ENCODE measurements at places on chromosomes 4 and X.
A peak's percentile ranks its signal among the peaks of the same experiment; 100 is the strongest.

- peak; percentile 43 for DNase-seq
Measured at GRCh38 chr4:184471881-184472613, 2.3 kb downstream of the IRF2 start.

DNA sequence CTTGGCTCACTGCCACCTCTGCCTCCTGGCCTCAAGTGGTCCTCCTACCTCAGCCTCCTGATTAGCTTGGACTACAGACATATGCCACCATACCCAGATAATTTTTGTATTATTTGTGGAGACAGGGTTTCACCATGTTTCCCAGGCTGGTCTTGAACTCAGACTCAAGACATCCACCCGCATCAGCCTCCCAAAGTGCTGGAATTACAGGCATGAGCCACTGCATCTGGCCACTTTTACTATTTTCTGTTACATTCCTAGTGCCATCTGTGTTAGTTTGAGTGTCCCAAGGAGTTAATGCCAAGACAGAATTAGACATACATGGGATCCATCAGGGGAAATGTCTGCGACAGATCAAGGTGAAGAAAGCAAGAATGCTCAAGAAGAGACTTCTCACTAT lies 288.2 kb upstream of the CTSO start:
- DNase-seq, result no peak

GRCh38 chr4:185782523-185782922 lies 29.5 kb downstream of the SORBS2 start:
- DNase-seq, result no peak

- no peak for DNase-seq
Measured at GRCh38 chr4:184361443-184361842, 112.9 kb downstream of the IRF2 start.

DNA sequence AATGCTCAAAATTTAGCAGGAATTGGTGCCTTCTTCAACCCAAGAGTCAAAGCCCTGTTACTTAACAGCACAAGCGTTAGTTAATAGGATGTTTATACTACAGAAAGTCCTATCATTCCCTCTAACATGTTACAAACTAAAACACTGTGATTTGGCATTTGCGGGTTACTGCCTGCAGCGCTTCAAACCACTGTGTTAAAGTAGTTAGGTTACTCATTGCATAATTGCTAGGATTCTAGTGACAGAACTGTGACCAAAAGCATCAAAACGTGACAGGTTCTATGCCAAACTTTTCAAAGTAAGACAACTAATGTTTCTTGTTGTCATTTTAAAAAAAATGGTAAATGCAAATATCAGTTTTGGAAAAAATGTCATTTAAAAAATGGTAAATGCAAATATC lies 442.8 kb upstream of the ZFP42 start:
- no peak for DNase-seq

DNA sequence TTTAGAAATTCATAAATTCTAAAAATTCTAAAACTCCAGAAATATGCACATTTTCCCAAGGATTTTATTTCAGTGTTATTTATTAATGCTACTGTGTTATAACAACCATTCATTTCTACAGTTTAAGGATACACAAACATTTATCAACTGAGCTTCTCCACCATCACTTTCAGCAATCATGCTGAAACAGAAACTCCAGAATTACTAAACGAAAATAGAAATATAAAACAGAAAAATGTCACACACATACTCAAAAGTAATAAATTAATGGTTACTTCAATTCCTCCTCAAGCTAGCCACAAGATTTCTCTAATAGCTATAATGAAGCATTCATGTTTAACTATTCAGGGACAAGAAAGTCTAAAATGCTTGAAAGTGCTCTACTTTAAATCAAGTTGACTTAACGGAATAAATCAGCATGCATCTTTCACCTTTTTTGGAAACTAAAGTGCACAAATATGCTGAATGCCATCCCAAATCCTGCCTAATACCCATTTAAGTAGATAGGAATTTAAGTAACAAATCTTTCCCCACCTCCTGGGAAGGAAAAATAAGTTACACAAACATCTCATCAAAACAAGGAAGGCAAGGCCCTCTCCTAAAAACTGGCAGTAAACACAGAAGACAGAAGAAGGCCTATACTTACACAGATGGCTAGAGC lies 563 bp downstream of the FAM13A start:
- DNase-seq, result no peak

- no peak for DNase-seq
Measured at GRCh38 chr4:84916227-84916626, 50.3 kb downstream of the WDFY3 start.

DNA sequence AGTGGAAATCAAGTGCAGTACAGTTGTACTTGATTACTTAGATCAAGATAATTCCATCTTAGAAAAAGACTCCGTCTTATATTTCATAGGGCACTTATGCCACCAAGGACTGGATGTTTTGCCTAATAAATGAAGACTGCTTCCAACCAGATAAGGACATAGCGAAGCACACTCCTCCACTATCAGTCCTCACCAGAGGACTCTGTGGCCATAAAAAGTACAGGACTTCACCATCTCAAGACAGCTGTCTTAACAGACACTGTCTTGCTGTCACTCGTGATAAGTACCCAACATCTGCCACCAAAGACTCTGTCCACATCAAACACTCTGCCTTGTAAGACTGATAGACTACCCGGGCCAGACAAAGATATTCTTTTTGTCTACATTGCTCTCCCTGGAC lies 352.0 kb downstream of the TRAM1L1 start:
- no peak for DNase-seq

DNA sequence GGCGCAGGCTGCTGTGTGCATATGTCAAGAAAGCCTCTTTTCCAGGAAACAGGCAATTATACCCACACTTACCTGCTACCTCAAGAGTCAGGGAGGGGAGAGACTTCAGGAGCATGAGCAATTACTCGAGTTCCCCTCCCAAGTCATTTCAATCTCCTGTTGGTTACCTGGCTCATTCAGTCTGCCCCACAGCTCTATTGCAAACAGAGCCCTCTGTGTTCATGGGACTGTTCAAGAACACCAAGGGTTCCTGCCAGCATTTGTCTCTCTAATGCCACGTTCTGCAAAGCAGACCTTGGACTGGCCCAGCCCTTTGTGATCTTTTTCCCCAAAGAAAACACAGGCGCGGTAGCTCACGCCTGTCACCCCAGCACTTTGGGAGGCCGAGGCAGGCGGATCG lies 274.6 kb downstream of the DHRSX start:
- DNase-seq, result no peak

DNA sequence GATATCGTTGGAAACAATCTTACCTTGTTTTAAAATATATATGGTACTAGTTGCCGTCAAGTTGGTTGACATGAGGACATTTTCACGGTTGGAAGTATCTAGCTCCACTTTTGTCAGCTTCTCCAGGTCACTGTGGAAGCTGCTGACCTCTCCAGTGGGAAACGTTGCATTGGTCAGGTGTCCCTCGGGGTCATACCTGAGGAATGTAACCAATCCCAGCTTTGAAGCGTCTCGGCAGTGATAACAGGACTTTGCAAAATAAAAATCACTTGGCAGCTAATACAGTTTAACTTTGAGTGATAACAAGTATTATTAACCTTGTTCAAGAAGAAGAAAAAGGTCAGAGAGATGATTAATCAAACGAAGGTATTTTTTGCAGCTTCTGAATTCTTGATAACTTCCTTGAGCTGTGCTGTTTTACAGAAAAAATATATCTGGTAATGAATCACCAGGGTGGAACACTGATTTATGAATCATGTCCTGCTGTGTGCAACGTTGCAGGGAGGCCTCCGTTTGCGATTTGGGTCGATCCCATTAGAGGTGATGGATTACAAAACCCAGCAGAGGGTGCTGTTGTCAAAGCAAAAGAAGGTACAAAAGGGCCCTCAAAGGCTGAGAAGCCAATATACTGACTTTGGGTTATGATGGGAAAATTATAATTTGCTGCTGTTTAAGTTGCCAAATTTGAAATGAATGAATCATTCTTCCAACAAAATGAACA lies 60.1 kb downstream of the SH2D1A start:
- peak; percentile 9 for DNase-seq

DNA sequence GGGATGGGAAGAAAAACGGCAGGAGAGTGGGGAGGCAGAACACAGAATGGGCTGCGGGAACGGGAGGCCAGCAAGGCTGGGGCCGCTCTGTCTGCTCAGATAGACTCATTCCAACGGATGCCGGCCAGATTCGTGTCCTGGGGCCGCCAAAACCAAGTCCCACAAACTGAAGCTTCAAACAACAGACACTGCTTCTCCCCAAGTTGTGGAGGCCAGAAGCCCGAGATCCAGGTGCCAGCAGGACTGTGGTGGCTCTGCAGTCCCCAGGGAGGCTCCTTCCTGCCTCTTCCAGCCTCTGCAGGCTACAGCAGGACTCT lies 100.6 kb downstream of the ADRA2C start:
- DNase-seq, result no peak

GRCh38 chr4:124030147-124030546 lies 633.6 kb downstream of the SPRY1 start:
- DNase-seq, result no peak

GRCh38 chr4:25914670-25915352 lies 791 bp downstream of the SMIM20 start:
- DNase-seq, result peak; percentile 11

DNA sequence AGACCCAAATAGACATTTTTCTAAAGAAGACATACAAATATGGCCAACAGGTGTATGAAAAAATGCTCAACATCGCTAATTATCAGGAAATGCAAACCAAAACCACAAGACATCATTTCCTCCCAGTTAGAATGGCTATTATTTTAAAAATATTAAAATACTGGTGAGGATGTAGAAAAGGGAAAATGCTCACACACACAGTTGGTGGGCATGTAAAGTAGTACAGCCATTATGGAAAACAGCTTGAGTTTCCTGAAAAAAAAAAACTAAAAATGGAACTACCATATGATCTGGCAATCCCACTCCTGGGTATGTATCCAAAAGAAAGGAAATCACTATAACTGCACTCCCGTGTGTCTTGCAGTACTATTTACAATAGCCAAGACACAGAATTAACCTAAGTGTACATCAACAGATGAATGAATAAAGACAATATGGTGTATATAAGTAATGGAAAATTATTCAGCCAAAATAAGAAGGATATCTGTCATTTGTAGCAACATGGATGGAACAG lies 128.9 kb upstream of the DKK2 start:
- DNase-seq, result no peak

DNA sequence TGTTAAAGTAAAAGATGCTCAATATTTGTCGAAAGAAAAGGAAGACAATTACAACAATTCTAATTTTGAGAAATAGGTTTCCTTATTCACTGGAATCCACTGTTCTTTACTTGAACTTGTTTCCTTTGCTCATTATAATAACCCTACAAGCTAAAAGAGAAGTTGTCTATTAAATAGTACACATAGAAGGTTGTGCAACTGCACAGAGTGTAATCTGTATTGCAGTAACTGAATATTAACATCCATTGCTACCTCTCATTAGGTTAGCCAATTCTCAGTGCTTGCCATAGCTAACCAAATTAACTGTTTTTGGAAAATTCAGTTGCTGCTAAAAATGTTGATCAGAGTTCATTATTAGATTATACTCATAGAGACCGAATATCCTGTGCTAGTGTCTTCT lies 120.0 kb downstream of the PDLIM5 start:
- no peak for DNase-seq

DNA sequence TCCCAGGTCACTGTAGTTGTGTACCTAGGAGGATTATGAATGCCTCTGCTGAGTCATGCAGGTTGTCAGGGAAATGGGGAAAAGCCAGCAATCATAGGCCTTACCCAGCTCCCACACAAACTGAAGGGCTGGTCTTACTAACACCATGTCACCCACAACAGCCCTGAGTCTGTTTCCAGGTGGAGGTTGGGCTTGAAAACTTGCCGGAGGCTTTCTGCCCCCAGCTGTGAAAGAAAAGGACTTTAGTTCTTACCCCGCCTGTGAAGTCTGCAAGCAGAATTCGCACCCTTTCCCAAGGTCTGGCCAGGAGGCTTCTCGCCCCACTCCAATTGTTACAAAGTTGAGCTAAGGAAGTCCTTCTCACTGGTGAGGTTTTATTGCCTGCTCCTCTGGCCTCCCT lies 143.9 kb downstream of the RPS6KA6 start:
- no peak for DNase-seq

- no peak for DNase-seq
Measured at GRCh38 chr4:17933126-17933525, 88.4 kb downstream of the LCORL start.

DNA sequence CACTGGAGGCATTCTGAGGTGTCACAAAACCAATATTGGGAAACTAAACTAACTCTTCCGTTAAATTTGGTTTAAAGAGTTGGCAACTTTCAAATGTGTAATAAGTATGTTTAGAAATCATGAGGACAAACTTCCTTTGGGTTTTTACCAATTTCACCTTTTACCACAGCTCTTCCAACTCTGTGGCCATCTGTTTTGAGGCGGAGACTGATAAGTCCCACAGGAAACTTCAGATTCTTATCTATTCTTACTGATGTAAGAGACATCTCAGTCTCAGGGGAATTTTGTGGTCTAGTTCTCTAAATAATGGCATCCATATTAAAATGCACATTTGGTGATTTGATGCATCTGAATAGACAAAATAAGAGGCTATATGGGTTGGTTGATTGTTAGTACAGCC lies 229.2 kb upstream of the AFF2 start:
- no peak for DNase-seq

- DNase-seq, result peak; percentile 28
Measured at GRCh38 chrX:23802431-23802830, 19.5 kb downstream of the SAT1 start.

GRCh38 chrX:9899640-9900111 lies 67.5 kb upstream of the CLDN34 start:
- no peak for DNase-seq

DNA sequence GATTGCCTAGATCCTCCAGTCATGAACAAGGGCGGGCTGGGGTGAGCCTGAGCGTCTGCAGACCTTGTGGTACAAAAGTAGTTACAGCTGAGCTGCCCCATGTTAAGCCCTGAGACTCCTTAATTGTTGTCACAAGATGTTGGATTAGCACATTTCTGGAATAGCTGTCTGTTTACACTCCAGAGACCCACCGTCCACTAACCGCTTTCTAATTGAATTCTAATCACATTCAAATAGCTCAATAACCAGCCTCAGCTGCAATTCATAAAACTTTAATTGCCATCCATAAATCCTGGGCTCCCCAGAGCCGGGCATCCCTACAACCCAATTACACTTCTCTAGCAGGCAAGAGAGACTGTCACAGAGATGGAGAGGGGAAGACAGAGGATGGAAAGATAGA lies 1.6 kb upstream of the GSX2 start:
- DNase-seq, result no peak

GRCh38 chrX:19097553-19098283 lies 24.6 kb downstream of the ADGRG2 start:
- no peak for DNase-seq

GRCh38 chrX:22012051-22012450 lies 20.1 kb upstream of the PHEX start:
- DNase-seq, result no peak

DNA sequence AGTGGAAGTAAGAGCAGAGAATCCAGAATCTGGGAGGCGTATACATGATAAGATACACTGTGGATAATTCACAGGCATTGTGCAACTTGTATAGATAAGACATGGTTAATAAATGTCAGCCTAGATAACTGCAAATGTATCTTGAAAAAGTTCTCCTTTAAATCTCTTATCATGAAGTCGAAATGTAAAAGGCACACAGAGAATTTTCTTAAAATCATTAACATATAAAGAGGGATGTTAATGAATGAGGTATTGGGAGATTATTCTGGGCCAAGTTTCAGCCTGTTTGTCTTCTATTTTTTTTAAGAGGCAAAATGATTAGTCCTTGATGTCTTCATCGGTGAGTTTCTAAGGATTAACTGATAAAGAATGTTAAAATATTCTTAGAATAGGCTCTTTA lies 835 bp downstream of the TDO2 start:
- no peak for DNase-seq
